ENCODE measurements at places on chromosomes 4 and X. TPM values are rescaled to one million over a fixed set of nuclear protein-coding genes. Genes with fewer than 3 reads are reported as not detected.

DNA sequence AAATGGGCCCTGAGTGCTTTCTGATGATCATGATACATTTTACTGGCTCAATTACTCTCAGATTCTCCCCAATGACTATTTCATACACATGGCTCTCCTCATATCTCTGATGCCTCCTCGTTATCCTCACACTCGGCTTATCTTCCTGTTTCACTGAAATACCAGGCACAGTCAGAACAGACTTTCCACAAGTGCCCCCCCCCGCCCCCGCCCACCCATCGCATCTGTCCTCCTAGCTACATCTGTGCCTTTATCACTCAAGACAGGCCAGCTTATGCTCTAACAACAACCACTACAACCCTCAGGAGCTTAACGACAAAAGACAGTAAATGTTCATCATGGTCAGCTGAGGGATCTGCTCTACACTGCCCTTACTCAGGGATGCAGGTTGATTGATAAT lies 610.6 kb upstream of the DIPK2B start:
- no peak for DNase-seq

The CXorf38 gene
- 11.7 TPM for polyA plus RNA-seq

DNA sequence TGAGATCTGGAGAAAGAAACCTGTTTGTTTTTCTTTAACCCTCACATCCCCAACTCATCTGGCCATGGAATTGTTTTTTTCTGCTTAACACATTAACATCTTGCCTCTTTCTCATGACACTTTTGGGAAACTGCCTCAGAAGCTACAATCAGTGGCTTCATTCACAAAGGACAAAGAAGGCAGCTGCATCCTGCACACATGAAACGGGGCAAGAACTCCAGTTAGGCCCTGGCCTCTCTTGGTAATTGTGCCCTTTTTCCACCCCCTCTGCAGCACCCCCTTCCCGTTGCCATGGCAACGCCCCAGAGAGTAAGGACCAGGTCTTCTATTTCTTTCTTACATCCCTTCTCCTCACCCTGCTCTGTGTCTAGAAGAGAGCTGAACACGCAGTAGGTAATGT lies 103.4 kb downstream of the PDGFRA start:
- no peak for DNase-seq

- no peak for DNase-seq
Observed at GRCh38 chrX:155959018-155959587, 38.4 kb upstream of the IL9R start.

The TRPC5OS gene
- 0.03 TPM for polyA plus RNA-seq

DNA sequence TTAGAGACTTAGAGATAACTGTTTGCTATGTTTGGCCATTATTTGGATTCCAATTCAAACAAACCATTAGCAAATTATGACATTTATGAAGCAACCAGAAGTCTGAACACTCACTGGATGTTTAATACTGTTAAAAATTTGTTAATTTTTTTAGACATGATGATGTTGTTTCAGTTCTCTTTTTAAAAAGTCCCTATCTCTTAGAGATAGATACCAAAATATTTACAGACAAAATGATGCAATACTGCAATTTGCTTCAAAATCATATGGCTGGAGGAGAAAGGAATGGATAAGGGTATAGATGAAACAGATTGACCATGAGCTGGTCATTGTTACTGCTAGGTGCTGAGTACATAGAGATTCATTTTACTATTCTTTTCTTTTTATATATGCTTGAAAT lies 534.6 kb downstream of the BCOR start:
- DNase-seq, result no peak
